ENCODE measurements at places on chromosomes 11 and 22. TPM values are rescaled to one million over a fixed set of nuclear protein-coding genes. Genes with fewer than 3 reads are reported as not detected.

DNA sequence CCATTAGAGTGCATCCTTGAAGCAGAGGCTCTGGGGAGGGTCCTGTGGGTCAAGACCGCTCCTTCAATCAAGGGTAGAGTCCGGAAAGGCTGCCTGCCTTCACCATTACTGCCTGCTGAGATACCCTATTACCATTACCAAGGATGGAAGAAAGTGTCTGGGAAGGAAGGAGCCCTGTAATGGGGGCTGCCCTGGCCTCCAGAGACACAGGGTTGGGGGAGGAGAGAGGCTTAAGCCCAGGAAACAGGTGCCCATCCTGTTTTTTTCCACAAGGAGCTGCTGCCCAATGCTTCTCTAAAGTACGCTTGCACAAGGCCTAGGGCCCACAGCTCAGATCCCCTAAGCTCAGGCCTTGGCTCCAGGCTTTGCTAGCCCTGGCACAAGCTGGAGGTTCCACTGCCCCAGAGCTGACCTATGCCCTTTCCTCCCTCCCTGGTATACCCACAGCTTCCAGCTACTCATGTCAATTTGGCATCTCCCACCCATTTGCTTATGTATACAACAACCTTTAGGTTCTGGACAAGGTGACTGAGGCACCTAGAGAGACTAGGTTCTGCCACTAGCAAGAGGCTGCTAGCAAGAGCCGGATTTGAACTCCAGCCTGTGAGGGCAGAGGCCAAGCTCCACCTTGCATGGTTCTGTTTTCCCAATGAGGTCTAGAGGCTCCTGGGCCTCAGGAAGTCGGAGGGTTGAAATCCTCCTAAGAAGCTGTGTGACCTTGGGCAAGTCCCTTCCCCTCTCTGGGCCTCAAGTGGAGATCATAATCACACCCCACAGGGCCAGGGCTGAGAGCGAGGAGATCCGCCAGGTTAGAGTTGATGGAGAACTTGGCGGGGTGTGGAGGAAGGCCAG is 1.5 kb upstream of the PLCB3 start:
- DNase-seq, result no peak

DNA sequence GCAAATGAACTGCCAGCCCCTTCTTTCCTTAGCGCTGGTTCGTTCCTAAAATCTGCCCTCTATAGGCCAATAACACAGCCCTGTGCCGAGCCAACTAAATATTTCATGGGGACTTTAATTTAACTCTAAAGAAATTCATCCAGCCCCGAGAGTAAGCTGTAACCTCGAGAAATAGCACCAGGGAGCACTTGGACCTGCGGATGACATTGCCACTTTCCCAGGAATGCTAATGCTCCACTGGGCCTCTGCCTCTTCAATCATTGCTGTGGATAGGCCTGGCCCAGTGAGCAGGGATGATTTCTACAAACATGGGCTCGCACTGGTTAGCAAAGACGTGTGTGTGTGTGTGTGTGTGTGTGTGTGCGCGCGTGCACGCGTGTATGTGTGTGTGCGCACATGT is 95.3 kb upstream of the TBCEL start:
- no peak for DNase-seq

GRCh38 chr11:74444173-74444826 is 23.0 kb downstream of the KCNE3 start:
- DNase-seq, result no peak

DNA sequence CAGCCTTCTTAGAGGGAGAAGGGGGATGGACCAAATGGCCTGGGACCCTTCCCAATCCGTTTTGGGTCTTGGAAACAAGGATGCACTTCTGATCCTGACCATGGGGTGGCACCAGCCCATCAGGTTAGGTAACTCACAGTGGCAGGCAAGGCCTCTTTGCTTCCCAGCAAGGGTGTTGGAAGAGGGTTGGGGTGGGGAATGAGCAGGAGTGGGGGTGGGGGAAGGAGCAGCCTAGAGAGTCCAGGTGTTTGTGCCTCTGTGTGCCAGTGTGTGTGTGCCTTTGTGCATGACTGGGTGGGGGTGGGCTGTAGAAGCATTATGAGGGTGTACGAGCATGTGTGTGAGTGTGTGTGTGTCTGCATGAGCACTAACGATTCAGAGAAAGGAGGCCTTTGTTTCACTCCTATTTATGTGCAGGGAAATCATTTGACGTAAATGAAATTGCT is 213.1 kb downstream of the INSC start:
- DNase-seq, result no peak

DNA sequence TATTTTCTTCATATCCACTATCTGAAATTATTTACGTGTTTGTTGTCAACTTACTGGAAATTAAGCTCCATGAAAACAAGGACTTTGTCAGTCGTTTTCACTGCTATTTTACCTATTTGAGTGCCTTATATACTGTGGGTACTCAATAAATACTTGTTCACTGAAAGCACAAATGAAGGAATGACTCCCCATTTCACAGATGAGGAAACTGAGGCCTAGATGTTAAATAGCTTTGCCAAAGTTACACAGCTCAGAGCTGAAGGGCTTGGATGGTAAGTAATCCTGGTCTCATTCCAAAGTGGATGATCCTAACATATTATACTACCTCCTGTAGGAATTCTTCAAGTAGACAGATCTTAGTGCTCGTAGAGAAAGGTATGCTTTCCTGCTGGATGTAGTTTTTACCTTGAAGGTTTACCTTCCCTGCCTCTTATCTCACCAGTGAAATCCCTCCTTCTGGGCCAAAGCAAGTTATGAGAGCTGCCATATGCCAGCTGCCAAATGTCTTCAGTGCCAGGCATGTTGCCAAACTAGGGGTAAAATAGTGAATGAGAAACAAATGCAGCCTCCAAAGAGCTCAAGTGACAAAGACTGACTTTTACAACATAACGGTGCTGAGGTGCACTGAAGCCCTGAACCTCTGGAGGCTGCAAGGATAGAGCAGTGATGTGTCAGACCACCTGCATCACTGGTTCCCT is 129.7 kb downstream of the TRIM44 start:
- no peak for DNase-seq

DNA sequence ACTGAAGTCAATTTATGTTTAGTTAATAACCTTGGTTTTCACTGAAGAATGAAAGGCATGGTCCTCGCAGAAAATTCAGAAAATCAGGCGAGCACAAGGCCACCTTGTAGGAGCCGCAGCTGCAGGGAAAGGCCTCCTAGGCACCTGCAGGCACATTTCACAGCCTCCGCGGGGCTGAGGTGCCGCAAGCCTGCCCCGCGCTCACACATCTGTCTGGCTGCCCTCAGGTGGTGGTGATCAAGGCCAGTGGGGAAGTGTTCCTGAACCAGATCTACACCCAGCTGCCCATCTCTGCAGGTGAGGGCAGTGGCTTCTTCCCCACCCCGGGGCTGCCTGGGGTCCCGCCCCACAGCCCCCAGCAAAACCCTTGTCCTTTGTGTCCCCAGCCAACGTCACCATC is 10.5 kb downstream of the MUC5AC start:
- no peak for DNase-seq

GRCh38 chr11:43021466-43021865 is 290.3 kb upstream of the API5 start:
- DNase-seq, result no peak

Gene C11orf86
- not detected for total RNA-seq

Gene TMEM86A
- total RNA-seq, result 2.8 TPM

Gene PIWIL4
- total RNA-seq, result 0.82 TPM

Gene TLCD5
- total RNA-seq, result not detected

Gene FTH1
- total RNA-seq, result 1,574 TPM

Measured in T-cell (primary cell).